ENCODE measurements at places on chromosomes 7 and 10.

GRCh38 chr7:22125436-22125835 lies 179.7 kb upstream of the CDCA7L start:
- no peak for DNase-seq

GRCh38 chr10:124573726-124574455 lies 112.3 kb downstream of the LHPP start:
- DNase-seq, result peak; percentile 18

GRCh38 chr10:121466424-121466823 lies 131.8 kb downstream of the FGFR2 start:
- DNase-seq, result no peak

GRCh38 chr7:147607157-147607800 lies 983.3 kb upstream of the C7orf33 start:
- DNase-seq, result no peak

DNA sequence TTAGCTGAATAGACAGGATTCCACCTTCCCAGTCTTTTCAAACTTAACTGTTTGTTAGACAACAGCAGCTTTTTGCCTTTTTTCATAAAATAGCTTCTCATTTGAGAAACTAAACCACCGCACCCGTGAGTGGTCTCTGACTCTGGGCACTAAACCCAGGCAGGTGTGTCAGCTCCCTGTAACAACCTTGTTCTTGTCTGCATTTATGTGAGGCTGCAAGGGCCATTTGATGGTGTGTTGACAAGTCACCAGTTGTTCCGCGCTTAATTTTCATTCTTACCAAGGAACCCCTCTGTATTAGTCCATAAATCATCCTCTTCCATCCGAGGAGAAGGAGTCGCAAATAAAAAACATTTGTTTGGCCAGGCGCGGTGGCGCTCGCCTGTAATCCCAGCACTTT lies 1.5 kb downstream of the STOX1 start:
- no peak for DNase-seq

DNA sequence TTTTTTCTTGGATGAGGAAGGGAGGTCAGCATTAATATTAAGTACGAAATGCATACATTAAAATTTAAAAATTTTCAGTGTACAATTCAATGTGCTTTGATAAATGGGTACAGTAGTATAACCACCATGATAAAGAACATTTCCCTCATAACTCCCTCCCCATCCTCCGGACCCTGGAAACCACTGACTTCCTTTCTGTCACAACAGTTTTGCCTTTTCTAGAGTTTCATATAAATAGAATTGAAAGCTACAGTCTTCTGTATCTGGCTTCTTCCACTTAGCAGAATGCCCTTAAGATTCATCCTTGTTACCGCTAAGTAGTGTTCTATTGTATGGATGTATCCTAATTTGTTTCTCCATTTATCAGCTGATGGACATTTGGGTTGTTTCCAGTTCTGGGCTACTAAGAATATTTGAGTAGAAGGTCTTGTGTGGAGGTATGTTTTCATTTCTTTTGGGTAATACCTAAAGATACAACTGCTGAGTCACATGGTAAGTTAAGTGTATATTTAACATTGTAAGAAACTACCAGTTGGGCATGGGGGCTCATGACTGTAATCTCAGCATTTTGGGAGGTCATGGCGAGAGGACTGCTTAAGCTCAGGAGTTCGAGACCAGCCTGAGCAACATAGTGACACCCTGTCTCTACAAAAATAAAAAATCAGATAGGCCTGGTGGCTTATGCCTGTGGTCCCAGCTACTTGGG lies 30.8 kb downstream of the ABI1 start:
- no peak for DNase-seq

DNA sequence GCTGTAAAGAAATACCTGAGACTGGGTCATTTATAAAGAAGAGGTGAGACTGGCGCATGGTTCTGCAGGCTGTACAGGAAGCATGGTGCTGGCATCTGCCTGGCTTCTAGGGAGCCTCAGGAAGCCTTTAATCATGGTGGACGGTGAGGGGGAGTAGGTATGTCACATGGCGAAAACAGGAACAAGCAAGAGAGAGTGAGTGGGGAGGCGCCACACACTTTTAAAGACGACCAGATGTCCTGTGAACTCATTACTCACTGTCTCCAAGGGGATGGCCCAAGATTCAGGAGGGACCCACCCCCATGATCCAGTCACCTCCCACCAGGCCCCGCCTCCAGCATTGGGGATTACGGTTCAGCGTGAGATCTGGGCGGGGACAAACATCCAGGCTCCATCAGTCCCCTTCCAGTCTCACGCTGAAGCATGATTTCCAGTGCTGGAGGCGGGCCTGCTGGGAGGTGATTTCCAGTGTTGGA lies 3.2 kb downstream of the ZNF316 start:
- no peak for DNase-seq

DNA sequence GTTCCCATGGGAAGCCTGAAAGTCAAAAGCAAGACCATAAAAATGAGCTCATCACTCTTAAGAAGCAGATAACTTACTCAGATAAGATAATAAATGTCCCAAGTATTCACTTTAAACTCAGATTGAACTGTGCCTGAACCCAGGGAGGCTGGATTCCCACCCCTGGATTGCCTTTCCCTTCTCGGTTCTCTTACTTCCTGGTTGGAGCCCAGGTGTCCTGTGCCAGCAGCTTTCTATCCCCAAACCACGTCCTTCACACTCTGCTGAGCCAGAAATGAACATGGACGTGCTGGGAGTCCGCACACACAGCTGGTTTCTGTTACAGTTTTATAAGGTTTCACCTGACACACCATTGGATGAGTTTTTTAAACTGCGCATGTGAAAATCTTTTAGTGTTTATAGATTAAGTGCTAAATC lies 636.2 kb upstream of the IGFBP3 start:
- DNase-seq, result no peak

GRCh38 chr7:106003525-106004064 lies 40.5 kb downstream of the CDHR3 start:
- DNase-seq, result no peak

DNA sequence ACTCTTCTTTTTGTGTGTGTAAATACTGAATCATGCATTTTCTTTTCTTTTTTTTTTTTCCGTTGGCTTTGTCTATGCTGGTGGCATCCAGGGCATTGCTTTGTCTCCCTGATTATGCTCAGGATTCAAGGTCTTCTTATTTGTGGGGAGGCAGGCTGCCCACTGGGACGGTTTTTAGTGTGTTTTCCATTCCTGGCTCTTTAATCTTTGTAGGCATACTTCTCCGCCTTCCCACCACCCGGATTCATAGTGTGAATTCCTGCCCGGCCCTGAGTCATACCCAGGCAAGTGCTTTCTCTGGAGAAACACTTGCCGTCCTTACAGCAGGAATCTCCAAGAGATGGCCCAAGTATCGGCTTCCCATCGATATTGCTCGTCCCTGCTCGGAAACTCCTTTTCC lies 5.2 kb downstream of the ZNF655 start:
- DNase-seq, result no peak

- no peak for DNase-seq
Measured at GRCh38 chr10:86974484-86974883, 6.2 kb downstream of the ADIRF start.

- DNase-seq, result peak; percentile 85
Measured at GRCh38 chr10:61100887-61101286, 156.9 kb upstream of the RHOBTB1 start.

DNA sequence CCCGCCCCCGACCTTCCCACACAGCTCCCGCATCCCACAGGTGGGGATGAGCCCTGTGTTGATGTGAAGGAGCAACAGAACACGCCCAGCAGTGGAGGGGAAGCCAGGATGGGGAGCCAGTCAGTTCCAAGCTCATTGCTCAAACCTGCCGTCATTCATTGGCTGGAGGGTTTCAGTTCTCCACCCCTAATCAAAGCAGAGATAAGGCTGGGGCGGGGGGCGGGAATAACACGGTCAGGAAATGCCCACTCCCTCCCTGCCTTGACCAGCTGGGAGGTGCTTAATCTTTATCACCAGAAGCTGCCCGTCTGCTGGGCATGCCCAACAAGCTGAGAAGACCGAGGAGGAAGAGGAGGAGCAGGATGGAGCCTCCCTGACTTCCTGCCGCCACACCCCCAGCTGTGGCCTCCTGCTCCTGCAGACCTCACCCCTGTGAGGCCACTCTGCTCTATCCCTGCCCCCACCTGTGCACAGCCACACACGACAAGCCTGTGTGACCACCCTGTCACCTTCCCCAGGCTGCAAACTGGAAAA lies 265.1 kb downstream of the ZEB1 start:
- no peak for DNase-seq

DNA sequence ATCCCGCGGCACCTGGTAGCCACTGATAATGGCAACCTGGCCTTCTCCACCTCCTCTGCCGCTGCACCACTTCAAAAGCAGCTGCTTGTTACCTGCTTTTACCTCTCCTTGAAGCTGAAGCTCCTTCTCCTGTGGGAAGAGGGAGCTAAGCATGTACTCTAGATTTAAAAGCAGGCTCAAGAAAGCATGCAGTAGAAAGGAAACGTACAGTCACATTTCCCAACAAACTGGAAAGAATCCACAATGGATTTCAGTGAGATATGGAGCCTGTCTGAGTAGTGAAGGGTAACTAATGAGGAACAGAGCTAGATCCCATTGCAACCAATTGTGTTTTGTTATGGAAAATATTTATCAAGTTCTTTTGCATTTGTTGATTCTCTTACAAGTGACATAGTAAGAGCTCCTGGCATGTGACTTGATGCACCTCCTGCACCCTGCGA lies 457.4 kb upstream of the GALNT17 start:
- no peak for DNase-seq

DNA sequence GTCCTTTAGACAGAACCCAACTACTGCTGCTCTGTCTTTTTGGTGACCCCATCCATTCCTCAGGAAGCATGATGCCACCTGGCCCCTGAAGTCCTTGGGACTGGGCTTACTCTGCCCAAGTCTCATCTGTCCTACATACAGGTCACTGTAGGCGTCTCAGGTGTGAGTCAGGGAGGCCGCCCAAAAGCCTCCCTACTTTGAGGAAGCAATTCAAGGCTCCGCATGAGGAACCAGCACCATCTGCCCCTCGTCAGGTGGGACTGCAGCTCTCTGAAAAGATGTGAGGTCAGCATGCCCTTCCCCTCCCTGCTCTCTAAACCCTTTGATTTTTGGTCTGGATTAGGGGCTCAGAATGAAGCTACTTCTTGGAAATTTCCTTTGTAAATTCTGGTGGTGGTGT lies 354.8 kb downstream of the CXCL12 start:
- DNase-seq, result no peak

DNA sequence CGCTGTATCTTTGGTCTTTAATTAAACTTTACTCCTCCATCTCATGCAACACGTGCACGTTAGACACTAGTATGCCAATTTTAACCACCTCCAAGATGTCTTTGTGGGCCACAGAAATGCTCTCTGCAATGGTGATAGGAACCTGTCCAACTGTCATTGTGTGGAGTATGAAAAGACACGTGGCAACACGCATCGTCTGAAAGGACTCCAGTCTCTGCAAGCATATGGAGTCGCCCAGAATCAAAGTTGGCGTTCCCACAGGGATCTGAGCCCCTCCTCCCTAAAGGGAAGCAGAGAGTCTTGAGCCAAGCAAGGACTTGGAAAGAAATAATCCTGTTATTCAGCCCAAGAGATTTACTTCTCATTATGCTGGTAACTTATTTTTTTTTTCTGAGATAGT lies 301.1 kb downstream of the CALN1 start:
- no peak for DNase-seq

GRCh38 chr7:131443496-131443895 lies 112.9 kb downstream of the PODXL start:
- no peak for DNase-seq

- DNase-seq, result no peak
Measured at GRCh38 chr10:46218921-46219320, 67.9 kb upstream of the ANTXRL start.

- no peak for DNase-seq
Measured at GRCh38 chr7:101784292-101785127, 32.9 kb upstream of the CUX1 start.

GRCh38 chr7:41777894-41778596 lies 75.2 kb upstream of the INHBA start:
- DNase-seq, result no peak

DNA sequence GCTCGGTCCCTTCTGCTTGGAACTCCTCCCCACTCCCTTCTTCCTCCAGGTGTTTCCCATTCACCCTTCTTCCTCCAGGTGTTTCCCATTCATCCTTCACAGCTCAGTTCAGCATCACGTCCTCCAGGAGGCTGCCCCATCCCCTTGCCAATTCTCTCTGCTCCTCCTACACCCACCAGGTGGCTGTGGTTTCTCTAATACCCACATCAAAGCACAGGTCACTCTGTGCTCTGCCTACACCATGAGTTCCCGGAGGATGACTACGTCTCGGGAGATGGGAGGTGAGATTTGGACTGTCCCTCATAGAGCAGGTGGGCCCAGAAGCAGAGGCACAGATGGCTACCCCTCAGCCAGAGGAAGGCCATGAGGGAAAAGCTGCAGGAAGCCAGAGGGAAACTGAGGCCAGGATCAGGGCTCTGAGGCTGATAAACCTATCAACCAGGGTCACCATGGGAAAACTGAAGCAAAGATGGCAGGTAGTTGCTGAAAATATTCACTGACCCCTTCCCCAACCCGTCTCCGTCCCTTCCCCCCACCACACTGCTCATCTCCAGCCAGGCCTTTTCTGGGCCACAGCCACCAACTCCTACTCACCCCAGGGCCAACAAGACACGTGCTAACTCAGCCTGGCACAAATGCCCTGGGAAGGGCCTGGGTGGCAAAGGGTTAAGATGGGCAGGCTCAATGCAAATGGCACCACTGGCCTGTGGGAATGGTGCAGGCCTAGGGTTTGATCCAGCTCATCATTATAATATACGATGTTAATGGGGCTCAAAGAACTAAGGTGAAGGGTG lies 56.6 kb upstream of the CPXM2 start:
- DNase-seq, result no peak

DNA sequence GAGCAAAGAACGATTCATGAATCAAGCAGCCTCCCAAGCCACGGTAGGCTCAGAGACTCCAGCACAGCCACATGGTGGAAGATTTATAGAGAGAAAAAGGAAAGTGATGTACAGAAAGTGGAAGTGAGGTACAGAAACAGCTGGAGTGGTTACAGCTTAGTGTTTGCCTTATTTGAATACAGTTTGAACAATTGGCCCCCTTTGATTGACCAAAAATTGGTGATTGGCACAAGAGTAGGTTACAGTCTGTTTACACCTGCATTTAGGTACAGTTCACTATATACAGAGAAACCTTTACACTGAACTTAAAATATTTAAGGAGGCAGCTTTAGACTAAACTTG lies 136.4 kb upstream of the ASAH2 start:
- DNase-seq, result no peak

GRCh38 chr10:21487416-21488180 lies 37.9 kb downstream of the SKIDA1 start:
- DNase-seq, result no peak

DNA sequence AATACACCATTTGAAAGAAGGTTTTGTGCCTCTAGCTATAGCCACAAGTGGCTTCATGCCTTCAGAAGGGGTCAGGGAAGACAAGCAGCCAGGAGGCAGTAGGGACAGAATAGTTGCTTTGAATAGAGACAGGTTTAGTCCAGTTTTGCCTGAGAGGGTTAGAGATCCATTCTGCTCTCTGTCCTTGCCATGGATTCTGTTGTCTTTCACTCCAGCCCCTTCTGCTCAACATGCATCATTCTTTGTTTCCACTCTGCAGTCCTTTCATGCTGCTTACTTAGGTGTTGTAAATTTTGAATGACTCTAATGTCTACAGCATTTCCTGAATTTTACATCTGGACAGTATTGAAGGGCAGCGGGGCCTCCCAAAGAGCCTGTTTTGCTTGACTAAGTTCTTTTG lies 60.3 kb downstream of the CNTNAP2 start:
- DNase-seq, result no peak
